Liver (tissue), 10 donors: ENCODE measurements at places on chromosomes 12 and 14.

- no peak for DNase-seq
Measured at GRCh38 chr12:114851981-114852380, 168.0 kb upstream of the TBX3 start.

- no peak for DNase-seq
Measured at GRCh38 chr12:13670285-13670866, 311.0 kb downstream of the GRIN2B start.

DNA sequence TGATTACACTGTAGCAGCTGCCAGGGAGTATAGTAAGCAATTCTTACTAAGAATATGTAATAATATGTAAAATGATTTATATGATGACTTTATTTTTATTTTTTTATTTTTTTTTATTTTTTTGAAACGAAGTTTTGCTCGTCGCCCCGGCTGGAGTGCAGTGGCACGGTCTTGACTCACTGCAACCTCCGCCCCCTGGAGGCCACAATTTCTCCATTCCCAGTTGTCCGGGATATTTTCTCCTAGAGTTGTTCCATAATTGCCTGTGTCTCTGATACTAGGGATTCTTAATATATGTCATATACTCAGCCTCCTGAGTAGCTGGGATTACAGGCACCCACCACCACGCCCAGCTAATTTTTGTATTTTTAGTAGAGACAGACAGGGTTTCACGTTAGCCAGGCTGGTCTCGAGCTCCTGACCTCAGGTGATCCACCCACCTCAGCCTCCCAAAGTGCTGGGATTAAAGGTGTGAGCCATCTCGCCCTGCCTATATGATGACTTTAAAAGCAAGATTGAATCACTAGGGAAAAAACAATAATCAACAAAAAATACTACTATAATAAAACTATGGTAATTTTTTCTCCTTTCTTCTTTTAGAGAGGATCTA lies 12.2 kb upstream of the ITPR2 start:
- DNase-seq = peak; percentile 60

- no peak for DNase-seq
Measured at GRCh38 chr12:89092297-89092696, 260.0 kb downstream of the DUSP6 start.
